ENCODE measurements at places on chromosomes 4 and X.

- no peak for DNase-seq
These were observed 36.6 kb downstream of the DIPK2B start for GRCh38 chrX:45164021-45164621.

DNA sequence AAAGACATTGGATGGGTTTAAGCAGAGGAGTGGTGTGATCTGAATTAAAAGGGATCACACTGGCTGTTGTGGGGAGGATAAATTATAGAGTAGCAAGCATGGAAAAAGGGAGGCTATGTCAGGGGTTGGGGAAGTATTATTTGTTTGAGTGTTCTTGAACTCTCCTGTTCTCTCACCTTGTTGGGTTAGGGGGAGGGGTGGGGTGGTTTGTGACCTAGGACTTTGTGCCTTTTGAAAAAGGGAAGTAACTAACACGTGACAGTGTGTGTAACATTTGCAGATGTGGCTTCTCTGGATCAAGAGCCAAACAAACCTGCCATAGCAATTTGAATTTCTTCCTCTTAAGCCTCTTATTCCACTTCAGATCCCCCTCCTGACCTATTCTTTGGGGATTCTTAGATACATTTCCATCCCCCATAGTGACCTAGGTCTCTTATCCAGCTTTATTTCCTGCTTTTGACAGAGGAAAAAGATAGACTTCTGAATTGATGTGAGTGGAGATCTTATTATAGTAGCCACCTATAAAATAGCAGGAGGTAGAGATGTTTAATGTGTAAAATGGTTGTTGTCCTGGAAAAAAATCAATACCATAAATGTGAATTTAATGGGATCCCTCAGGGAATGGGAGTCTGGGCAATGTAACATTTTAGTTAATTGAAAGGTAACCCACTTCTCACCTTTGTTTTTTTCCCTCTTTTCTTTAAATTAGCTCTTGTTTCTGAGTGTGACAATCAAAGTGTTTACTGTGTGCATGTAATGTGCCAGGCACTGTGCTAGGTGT is 120.4 kb downstream of the CT47B1 start:
- DNase-seq = no peak

- DNase-seq = no peak
These were observed 37.7 kb downstream of the ACE2 start for GRCh38 chrX:15563056-15563455.

- no peak for DNase-seq
These were observed 434.3 kb upstream of the RASGEF1B start for GRCh38 chr4:81905971-81906370.

DNA sequence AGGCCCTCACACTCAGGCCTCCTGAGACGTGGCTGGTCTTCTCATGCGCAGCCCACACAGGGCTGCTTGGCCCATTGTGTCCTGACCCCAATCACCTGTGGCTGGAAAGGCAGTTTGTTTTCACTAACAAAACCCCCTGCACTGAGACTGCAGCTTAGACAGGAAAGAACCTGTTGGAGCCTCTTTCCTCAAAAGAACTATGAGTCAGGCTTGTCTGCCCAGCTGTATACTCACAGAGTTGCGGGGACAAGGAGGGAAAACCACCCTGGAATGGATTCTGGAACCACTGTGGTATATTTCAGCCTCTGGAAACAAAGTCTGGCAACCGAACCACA is 5.2 kb upstream of the TMEM156 start:
- DNase-seq = no peak

DNA sequence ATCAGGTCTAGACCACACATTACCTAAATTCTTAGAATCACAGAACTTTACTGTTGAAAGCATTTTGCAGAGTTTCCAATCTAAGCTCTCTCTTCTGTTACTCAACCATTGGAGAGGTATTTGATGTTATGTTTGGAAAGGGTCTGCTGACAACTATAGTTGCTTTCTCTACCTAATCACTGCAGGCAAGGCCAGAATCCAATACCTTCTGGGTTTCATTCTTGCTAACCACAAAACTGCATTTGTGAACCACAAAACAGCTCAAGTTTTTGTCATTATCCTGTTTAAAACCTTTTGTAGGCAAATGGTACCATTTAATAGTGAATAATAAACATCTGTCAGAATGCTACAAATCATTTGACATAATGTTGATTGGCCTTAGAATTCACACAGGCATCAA is 380.1 kb downstream of the GASK1B start:
- DNase-seq = no peak

- no peak for DNase-seq
These were observed 17.2 kb downstream of the XPNPEP2 start for GRCh38 chrX:129755779-129756650.

GRCh38 chrX:152925835-152926234 is 28.0 kb downstream of the ZNF185 start:
- no peak for DNase-seq

GRCh38 chrX:153999359-154000037 is 20.2 kb downstream of the IRAK1 start:
- DNase-seq = no peak

DNA sequence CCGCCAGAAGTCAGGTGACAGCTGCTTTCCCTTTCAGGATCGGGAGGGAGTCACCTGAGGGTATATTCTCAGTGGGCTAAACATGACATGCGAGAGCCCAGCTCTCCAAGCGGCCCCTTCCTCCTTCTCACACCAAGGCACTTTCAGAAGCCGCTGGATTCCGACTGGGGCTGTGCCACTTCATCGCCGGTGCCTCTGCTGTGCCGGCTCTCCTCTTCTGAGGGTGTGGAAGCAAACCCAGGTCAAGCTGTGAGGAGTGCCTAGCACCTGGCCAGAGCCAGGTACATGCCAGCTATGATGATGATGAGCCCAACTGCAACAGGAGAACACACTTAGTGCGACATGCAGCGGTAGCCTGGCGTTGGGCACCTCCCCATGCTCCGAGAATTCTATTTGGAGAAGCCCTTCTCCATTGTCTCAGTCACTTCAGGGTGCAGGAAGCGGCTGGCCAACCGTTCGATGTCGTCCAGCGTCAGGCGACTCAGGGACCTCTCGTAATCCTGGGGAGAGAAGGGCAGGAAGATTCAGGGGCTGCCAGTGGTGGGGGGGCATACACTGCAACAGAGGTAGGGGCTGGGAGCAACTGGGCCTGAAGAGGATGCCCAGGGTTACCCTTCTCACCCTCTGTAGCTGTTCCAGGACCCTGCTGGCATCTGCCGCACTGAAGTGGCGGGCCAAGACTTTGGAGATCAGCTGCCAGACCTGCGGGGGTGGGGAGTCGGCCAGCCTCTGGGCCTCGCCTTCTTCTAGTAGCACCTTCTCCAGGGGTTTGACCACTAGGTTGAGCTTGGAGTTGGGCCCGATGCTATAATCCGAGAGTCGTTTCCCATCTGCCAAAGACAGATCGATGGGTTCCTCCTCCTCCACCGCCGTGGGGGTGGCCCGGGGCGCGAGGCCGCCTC is 1.0 kb downstream of the UBL4A start:
- DNase-seq = no peak

GRCh38 chr4:102439236-102439614 is 61.9 kb upstream of the NFKB1 start:
- DNase-seq = no peak

GRCh38 chrX:119579414-119579813 is 5.1 kb downstream of the UBE2A start:
- DNase-seq = no peak

DNA sequence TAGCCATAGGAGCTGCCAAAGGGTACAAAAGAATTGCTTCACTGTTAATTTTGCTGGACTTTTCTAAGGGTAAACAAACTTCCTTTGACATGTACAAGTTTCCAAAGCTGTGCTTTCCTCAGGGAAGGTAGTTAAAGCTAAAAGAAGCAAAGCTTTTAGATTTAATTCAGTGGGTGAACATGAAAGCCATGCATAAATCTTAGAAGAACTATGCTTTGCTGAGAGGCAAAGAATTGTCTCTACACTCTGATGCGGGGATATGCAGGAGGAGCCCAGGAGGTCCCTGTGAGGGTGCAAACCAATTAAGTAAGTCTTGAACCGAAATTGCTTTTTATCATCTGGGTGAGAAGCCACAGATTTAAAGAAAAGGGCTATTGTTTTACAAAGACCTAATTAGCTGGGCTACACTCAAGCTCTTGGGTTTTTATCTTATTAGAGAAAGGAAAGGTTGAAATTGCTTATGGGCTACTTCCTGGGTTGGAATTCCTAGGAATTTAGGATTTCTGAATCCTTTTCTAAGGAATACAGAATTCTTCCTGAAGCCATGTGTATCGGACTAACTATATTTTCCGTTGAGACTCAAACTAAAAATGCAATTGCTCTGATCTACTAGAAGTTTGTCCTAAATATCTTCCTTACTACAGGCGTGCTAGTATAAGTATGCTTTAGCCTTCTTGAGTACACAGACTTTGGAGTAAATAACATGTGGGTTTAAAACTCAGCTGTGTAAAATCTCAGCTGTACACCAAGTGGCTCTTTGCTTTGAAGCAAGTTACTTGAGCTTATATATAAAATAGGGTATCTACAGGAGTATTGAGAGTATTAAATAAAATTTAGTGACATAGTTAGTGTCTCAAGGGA is 188.4 kb upstream of the ANK2 start:
- no peak for DNase-seq

GRCh38 chr4:110472583-110473329 is 3.2 kb upstream of the ENPEP start:
- no peak for DNase-seq
